ENCODE measurements at places on chromosomes 11 and 22. TPM values are rescaled to one million over a fixed set of nuclear protein-coding genes. Genes with fewer than 3 reads are reported as not detected.

ENTHD1 gene
- not detected for polyA plus RNA-seq

PIK3IP1 gene
- 3.3 TPM for polyA plus RNA-seq

MS4A7 gene
- polyA plus RNA-seq = 6.8 TPM

DNA sequence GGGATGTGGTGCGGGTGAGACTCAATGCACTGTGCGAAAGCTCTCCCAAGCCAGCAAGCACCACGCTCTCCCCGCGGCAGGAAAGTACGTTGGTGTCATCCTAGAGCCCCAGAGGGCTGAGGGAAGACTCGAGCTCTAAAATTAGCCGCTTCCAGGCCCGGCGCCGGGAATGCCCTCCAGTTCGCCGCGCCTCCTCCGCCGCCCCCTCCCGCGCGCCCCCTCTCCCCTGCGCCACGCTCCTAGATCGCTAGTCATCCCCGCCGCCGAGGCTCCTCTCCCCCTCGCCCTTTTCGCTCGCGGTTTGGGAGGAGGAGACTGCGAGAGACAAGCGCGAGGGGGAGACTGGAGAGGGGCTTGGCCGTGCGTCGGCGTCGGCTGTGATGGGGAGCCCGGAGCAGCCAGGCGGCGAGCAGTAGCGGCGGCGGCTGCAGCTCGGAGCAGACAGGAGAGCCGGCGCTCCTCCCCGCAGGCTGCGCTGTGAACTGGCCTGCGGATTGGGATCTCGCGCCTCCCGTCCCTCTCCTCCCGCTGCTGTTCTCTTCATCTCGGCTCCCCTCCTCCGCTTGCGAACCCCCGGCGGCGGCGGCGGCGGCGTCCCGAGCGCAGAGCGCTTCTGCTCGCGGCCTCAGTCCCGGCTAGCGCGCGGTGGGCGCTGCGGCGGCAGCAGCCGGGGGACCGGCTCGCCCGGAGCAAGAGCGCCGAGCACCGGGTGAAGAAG is at the start of gene FAT3:
TSS of gene FAT3 (plus strand) at position 412 of the 718 bp plus-strand sequence. CDS start 127,295 bp downstream, outside the sequence.
- DNase-seq = peak; percentile 20

DNA sequence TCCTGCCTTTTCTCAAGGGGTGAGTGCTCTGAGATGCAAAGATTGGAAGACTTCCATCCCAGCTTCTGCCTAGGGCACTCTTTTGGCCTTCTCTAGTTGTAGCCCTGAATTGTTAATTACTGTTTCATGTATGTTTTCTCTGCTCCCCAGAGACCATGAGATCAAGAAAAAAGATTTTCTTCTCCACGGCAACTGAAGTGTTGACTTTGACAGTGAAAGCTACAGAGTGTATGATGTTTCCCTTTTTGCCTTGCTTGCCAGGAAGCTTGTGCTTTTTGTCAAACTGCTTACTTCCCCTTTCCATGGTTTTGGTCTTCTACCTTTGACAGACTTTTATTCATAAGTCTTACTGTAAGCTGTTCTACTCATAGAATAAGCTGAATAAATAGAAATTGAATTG is 23.3 kb upstream of the EIF3D start:
- no peak for DNase-seq

GRCh38 chr22:35202376-35202775 is 54.9 kb upstream of the HMGXB4 start:
- no peak for DNase-seq

GRCh38 chr22:48802576-48802975 is 1025.1 kb downstream of the BRD1 start:
- no peak for DNase-seq

DNA sequence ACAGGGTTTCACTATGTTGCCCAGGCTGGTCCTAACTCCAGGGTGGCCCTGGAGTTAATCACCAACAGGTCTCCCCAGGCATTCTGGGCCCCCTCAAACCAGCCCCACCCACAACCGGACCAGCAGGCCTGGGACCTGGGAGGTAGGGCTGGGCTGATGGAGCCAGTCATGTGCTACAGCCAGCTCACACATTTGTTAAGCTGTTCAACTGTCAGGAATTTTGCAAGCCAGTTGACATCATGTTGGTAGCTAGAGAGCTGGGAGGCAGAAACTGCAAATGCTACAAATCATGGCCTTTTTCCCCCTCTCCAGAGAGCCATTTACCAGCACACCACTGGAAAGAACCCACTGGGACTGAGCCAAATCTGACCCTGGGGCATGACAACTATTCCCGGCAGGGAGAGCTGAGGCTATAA is 6.8 kb downstream of the ARHGAP1 start:
- no peak for DNase-seq

Data from forelimb muscle (tissue), 1 donor.